Glutamatergic neuron (in vitro differentiated cells): ENCODE measurements at places on chromosomes 1 and 21. TPM values are rescaled to one million over a fixed set of nuclear protein-coding genes. Genes with fewer than 3 reads are reported as not detected.

- no peak for DNase-seq
Measured at GRCh38 chr21:38574895-38575575, 76.8 kb upstream of the ERG start.

The TMCC2 gene
- 80.1 TPM for total RNA-seq

DNA sequence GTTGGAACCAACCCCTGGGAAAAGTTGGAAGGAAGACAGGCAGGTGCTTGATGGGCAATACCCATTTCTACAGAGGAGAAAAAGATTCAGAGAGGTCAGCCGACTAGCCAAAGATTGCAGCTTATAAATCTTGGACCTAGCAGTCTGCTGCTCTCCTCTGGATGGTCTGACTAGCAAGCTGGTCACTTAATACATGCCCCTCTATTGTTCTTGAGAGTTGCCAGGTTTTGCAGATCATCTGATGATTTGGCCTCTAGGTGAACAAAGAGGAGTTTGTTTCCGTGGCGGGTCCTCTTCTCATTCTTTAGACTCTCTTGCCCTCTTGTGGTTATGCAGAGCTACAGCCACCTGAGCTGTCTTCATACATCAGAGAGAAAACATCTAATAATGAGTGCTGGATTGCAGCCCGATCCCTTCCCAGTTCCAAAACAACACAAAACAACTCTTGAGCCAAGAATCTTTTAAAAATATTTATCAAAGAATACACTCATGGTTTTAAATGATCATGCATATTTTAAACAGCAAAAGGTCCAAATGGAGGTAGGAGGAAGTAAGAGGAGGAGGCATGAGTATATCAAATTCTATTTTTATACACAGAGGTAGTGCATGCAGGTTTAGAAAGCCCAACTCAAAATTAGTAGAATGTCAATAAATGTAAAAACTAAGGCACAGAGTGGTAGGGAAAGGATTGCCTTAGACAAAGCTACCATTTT is 115.7 kb downstream of the SLC30A10 start:
- no peak for DNase-seq

The CA6 gene
- not detected for total RNA-seq

- DNase-seq = no peak
Measured at GRCh38 chr1:209431813-209432442, 151.6 kb upstream of the CAMK1G start.

The RO60 gene
- total RNA-seq = 117 TPM
